ENCODE measurements at places on chromosomes 2 and 18.

DNA sequence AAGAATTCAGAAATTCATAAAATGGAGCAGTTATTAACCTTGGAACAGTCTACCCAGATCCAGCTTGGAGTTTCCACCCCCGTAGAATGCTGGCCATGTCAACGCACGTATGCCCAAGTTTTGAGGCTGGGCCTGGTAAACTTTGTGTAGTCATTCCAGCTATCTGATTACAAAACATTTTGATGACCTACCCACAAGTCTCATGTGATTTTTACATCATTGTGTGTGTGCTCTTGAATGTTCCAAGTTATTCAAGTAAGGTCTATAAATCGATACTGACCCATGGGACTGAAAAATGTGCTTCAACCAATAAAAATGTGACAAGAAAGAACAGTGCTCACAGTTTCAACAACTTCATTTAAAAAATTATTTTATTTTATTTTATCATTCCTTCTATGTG, 32.5 kb upstream of the ICOS start:
- no peak for DNase-seq

- peak; percentile 46 for DNase-seq
These were observed 52.8 kb downstream of the CLASP1 start for GRCh38 chr2:121596221-121597080.

- no peak for DNase-seq
These were observed 209.9 kb downstream of the TFCP2L1 start for GRCh38 chr2:121075006-121075551.

GRCh38 chr2:128366713-128367511, 48.2 kb upstream of the HS6ST1 start:
- DNase-seq, result no peak

DNA sequence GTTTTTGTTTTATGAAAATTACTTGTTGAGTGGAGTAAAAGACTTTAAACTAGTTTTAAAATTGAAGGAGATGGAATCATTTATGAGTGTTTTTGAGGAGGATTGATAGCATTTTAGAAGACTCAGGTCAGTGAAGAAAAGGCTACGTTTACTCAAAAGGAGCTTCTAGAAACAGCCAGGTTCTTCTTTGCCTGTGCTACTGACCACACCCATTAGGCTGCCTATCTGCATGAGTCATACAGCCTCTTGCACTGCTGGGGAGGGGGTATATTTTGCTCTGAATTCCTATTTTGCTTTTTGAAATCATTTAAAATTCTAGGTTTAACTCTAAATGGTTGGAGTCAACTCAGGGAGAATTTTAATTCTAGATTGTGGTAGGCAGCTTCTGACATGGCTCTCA, 22.3 kb downstream of the EFEMP1 start:
- DNase-seq, result no peak

GRCh38 chr2:142805244-142805643, 72.2 kb upstream of the KYNU start:
- DNase-seq, result no peak

- no peak for DNase-seq
These were observed 3.5 kb upstream of the INHBB start for GRCh38 chr2:120342446-120342845.

- DNase-seq, result no peak
These were observed 7.5 kb downstream of the RALBP1 start for GRCh38 chr18:9482790-9483189.

GRCh38 chr2:226783885-226784284, 15.7 kb downstream of the IRS1 start:
- no peak for DNase-seq

- no peak for DNase-seq
These were observed 132.8 kb upstream of the REG3A start for GRCh38 chr2:79292239-79292957.

DNA sequence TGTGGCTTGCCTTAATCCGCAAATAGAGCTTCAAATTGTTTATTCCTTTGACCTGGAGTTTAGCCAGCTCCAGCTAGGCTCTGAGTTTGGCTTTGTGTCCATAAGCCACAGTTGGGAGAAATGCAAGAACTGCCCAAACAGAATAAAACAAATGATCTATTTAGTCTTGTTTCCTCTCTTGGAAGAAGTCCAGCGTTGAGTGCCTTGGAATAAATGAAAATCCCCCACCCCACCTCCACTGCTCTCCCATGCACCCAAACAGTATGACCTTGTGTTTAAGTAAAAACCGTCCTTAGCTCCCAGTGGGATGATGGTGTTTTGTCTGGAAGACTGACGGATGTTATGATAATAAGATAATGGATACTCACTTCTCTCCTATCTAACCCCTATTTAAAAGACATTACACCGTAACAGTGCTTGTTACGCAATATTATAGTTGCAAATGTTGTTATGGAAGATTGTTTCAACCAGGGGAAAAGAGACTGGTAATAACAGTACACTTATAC, 3.2 kb upstream of the SERPINE2 start:
- no peak for DNase-seq

DNA sequence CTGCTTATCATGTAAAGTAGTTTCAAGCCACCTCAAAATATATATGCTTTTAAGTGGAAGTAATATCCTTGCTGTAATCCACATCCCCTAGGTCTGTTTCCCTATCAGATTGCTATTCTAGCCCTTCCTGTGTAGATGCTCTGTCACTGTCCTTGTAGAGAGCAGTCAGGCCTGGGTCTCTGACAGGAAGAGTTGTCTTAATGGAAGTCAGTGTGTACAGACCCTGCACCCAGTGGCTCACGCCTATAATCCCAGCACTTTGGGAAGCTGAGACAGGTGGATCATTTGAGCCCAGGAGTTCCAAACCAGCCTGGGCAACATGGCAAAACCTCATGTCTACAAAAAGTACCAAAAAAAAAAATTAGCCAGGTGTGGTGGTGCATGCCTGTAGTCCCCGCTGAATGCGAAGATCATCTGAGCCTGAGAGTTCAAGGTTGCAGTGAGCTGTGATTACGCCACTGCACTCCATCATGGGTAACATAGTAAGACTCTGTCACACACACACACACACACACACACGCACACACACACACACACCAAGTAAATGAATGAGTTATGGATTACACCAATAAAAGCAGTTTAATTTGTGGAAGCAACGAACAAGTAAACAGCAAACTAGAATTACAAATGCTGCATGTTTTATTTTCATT, 70.2 kb upstream of the DSC1 start:
- no peak for DNase-seq

DNA sequence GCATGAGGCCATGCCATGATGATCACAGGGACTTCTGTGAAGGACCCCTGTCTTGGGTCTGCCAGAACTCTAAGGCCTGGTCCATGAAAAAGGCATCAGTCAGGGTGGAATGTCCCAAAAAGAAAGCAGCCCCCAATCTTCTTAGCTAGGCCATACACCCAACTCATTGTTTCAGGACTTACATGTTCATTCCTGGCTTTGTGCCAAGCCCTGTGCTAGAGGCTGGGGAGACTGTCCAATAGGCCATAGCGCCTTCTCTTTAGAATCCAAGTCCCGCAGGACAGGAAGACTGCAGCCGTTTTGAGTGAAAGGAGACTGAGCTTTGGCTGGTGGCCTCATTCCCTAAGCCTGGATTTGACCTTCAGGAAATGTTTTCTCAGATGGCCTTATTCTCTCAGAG, 247.3 kb downstream of the PRKCE start:
- no peak for DNase-seq

DNA sequence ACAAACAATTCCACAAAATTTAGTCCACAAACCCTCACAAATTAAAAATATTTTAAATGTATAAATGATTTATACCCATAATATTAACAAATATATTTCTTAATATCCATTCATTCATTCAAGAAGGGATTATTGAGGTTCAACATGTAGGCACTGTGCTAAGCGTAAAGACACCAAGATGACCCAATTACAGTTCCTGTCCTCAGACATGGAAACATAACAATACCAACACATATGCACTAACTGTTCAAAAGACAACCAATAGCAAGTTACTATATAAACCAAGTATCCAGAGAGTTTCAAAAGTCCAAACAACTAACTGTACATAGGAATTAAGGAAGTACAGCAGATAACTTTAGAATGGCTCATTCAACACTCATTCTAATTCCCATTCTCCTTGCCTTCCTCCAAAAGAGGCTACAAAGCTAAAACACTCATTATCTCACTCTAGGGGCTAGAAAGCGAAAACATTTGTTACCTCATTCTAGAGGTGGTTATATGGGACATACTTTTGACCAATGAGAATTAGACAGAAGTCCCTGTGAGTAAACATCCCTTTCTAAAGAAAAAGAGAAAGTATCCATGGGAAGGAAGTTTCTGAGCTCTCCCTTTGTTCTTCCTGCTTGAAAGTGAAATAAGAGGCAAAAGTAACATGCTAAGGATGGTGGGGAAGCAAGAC, 292.4 kb downstream of the ZEB2 start:
- DNase-seq, result no peak

DNA sequence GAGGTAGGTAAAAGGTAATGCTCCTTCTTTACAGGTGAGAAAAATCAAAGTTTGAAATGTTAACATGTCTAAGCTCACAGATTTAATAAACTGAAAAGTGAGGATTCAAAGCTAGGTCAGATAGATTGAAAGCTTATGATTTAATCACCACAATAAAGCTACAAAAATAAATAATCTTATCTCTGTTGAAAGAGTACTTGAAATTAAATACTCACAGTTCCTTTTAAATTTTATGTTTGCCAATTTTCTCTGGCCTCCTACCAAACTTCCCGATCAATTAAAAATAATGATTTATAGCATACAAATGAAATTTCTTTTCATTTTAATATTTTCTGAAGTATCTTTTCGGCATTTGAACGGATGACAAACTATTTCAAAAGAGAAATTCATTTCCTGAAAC, 77.3 kb downstream of the GAREM1 start:
- DNase-seq, result no peak

- no peak for DNase-seq
These were observed 40.4 kb downstream of the EN1 start for GRCh38 chr2:118806797-118807667.

DNA sequence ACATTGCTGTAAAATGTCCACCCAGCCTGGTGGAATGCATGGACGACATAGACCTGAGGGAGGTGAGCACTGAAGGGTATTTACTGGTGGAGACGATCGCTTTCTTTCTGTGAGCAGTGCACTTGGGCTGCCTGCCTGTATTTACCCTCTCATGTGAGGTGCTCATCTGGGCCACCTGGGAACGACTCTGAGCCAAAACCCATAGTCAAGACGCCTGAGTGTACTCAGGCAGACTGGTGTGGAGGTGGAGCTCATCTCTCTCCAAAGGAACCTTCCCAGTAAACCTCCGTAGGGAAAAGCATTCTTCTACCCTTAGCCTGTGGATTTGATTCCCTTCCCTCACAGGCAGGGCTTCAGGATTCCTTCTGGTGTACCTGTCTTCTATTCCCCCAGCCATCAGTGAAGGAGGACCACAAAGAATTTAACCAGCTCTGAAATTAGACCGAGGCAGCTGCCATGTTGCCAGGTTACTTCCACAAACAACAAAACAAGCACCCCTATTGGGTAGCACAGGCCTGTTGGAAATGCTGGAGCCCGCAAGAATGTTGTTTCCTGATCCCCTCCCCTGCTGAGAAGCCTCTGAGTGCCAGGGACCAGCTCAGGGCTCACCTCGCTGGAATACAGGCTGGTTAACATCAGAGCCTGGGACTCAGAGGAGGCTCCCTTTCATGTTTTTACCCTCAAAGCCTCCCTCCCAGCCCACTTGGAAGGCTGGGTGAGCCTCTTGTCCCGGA, 47.5 kb upstream of the TXNDC2 start:
- DNase-seq, result no peak

DNA sequence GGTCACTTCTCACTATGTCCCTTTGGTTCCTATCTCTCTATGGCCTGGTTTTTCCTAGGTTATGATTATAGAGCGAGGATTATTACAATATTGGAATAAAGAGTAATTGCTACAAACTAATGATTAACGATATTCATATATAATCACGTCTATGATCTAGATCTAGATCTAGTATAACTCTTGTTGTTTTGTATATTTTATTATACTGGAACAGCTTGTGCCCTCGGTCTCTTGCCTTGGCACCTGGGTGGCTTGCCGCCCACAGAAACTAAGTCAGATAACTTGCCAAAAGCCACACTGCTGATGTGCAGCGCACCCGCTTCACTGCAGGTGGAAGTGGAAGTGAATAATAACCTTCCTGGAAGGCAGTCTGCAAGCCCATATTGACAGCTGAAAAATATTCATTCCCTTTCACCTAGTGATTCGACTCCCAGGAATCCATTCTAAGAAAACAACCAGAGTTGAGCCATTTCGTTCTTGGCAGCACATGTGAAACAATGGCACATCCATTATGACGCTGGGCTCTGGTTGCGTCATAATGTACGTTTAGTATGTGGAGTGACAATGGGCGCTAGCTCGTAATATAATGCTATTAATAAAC, 725 bp upstream of the ANKRD53 start:
- no peak for DNase-seq

DNA sequence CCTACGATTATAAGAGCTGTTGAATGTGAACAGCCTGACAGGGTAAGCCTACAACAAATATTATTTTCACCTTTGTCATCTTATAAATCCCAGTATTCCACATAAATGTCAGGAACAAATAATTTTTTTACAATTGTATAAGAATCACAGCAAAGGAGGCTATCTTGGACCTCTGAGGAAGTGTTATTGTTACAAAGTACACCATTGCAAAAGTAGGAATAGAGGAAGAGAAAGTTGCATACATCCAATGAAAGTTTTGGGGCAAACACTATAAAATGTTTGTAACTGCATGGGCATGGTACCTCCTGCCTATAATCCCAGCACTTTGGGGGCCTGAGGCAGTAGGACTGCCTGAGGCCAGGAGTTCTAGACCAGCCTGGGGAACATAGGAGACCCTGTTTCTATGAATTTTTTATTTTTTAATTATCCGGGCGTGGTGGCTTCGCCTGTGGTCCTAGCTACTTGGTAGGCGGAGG, 715 bp upstream of the MEMO1 start:
- DNase-seq, result no peak

DNA sequence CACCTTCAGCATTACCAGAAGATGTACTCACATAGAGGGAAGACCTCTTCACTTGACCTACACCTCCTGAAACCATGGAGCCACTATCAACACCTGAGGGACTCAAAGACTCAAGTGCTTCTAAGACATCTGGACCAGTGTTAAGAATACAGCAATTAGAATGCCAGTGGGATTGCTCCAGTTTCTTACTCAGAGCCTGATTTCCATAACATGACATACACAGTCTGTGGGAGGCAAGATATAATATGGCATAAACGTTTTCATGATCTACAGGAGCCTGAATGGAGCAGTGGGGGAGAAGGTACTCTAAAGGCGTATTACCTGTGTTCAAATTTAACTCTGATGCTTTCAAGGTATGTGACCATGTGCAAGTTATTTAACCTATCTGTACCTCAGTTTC, 57.2 kb downstream of the ZNF385B start:
- no peak for DNase-seq

DNA sequence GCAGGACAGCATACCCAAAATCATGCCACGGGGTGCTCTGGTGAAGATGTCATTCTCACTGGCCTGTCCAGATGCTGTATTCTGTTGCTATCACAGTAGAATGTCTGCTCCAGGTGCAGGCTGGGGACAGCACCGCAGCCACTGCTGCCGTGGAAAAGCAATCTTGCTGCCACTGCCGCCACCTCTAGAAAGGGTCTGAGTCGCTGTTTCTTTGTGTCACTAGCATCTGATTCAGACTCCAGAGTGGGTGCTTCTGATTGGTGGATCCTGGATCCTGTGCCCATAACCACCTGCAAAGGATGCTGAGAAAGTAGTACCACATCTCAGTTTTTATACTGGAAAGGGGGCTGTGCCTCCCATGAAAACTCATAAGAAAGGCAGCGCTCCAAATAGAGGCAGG, 45.3 kb upstream of the CTLA4 start:
- no peak for DNase-seq

GRCh38 chr2:79862756-79863155, 349.9 kb downstream of the CTNNA2 start:
- no peak for DNase-seq

All from GM10248 (cell line).